ENCODE measurements at places on chromosomes 2 and 18.

GRCh38 chr2:136185981-136186776, 68.2 kb upstream of the CXCR4 start:
- no peak for DNase-seq

GRCh38 chr18:59878644-59879043, 21.2 kb upstream of the PMAIP1 start:
- DNase-seq: no peak

DNA sequence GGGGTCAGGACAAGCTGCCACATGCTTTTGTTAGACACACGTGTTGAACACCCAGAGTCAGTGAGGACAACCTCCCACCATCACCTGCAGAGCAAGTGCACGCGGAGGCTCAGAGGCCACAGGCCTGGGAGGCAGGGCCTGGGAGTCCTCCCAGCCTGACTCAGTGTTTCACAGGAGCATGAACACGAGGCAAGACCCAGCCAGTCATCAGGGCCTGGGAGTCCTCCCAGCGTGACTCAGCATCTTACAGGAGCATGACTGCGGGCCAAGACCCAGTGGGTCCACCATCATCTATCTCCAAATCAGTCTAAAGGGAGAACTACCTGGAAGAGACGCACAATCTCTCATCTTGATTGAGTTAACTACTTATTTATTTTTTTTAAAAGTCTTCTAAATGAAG, 112.6 kb upstream of the PXDN start:
- DNase-seq: no peak

DNA sequence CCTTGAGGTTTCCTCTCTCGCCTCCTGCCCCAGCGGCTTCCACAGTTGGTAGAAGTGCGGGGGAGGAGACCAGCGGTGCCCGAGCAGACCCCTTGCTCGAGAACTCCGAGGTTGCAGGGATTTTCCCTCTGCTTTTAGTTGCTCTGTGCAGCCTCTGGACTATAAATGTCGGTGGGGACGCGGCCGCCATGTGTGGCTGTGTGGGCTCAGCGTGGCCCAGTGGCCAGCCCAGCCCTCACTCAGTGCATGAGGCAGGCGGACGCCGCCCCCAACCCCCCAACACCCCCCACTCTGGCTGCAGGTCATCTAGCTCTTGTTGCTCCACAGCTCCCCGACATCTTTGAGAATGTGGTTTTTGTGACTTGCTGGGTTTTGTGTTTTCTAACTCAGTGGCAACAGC, 15.3 kb upstream of the D2HGDH start:
- no peak for DNase-seq

DNA sequence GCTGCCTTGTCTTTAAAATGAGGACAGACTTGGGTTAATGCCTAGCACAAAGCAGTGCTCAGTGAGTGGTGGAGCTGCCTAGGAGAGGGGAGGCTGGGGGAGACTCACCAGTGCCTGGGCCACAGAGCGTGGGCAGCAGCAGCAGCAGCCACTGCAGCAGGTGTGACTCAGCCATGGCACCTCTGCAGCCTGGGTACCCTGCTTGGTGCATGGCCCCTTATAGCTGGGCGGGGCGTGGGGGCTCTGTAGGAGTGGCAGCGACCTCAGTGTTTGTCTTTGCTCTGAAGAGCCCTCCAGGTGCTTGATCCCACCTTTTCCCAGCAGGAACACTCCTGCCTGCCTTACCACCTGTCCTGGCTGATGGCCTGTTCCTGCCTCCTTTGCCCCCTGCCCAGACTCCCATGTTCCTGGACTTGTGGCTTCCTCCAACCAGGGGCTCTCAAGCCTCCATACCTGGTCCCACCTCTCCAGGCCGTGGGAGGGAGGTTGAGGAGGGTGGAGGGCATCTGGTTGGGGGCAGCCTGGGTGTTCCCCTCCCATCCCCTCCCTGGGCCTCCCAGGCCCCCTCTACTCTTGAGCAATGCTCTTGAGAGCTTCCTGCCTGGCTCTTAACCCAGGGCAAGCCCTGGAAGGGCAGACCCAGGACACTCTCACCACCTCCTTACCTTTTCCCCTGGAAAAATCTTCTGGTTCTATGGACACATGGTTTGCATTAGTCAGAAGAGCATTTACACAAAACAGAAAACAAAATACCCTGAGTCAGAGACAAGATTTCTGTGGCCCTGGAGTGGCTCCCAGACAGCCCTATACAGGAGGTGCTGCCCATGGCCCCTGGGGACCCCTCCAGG, at the start of gene SFTPB:
Gene SFTPB, minus strand, starts transcription at position 191 of the 848 bp plus-strand sequence. Its CDS starts 16 bp downstream, at position 175.
- DNase-seq: no peak

DNA sequence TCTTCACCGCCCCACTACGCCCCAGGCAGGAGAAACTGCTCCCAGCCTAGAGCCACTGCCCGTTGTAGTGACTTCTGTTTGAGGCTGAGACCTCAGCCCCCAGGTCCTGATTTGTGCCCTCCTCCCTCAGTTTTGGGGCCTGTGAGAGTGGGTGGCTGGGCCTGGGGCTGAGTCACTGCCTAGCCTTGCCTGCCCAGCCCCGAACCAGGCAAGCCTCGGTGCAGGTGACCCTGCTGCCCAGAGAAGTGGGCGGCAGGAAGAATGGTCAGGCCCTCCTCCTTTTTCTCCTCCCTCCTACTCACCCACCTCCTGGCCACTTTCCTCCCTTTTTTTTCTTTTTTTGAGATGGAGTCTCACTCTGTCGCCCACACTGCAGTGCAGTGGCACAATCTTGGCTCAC, 66.6 kb downstream of the ZFP36L2 start:
- DNase-seq: no peak

- no peak for DNase-seq
These were observed 43.4 kb downstream of the COLEC12 start for GRCh38 chr18:457140-457519.

- no peak for DNase-seq
These were observed 83.5 kb upstream of the SKOR2 start for GRCh38 chr18:47334966-47335365.

DNA sequence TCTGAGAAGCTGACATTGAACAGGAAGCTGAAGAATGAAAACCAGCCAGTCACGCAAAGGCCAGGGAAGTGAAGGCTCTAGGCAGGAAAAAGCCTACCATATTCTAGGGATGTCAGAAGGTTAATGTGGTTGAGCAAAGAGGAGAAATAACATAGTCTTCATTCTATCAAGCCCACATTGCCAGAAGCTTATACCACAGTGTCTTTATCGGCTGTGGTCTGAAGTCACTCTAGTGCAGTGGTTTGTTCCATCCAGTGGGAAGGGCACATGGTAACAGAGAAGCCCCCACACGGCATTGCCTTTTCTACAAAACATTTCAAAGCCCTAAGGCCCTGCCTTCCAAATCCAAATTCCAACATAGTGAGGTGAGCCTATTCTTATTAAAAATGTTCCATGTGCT, 311.3 kb downstream of the TNS1 start:
- no peak for DNase-seq

- no peak for DNase-seq
These were observed 233.8 kb upstream of the PIK3C3 start for GRCh38 chr18:41721103-41721790.

GRCh38 chr2:168851674-168852320, 38.4 kb downstream of the SPC25 start:
- no peak for DNase-seq

DNA sequence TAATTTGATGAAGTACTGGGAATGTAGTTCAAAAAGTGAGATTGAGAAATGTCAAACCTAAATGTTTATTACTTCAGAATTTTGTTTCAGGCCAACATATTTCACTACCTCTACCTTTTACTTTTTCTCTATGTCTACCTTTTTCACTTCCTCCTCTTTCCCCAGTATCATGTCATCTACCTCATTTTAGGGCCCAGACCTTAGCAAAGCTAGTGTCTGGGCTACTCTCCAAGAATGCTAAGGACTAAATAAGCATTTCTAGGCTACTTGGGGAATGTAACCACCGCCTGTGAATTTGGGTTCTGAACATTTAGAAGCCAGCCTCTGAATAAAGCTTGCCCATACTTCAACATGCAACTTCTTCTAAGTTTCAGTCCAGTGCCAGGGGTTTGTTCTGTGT, 330.4 kb downstream of the SLC4A3 start:
- no peak for DNase-seq

DNA sequence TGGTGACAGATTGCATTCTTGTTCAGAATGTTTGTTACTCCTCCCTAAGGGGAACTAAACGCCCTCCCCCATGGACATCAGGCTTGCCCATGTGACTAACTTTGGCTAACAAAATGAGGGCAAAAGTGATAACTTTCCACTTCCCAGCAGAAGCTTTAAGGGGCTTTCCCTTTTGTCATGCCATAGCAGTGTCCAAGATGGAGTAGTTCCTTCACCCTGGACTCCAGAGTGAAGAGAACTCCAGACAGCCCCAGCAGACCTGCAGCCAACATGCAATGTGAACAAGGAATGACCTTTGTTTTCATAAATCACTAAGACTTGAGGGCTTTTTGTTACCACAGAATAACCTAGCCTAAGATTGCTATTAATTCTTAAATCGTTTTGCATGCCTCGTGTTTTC, 163.5 kb downstream of the ZEB2 start:
- DNase-seq: no peak

- no peak for DNase-seq
These were observed 21.2 kb upstream of the HNMT start for GRCh38 chr2:137942833-137943677.

- DNase-seq: no peak
These were observed 86.9 kb upstream of the SALL3 start for GRCh38 chr18:78892721-78893120.

GRCh38 chr18:8627107-8627472, 17.9 kb downstream of the RAB12 start:
- DNase-seq: no peak

DNA sequence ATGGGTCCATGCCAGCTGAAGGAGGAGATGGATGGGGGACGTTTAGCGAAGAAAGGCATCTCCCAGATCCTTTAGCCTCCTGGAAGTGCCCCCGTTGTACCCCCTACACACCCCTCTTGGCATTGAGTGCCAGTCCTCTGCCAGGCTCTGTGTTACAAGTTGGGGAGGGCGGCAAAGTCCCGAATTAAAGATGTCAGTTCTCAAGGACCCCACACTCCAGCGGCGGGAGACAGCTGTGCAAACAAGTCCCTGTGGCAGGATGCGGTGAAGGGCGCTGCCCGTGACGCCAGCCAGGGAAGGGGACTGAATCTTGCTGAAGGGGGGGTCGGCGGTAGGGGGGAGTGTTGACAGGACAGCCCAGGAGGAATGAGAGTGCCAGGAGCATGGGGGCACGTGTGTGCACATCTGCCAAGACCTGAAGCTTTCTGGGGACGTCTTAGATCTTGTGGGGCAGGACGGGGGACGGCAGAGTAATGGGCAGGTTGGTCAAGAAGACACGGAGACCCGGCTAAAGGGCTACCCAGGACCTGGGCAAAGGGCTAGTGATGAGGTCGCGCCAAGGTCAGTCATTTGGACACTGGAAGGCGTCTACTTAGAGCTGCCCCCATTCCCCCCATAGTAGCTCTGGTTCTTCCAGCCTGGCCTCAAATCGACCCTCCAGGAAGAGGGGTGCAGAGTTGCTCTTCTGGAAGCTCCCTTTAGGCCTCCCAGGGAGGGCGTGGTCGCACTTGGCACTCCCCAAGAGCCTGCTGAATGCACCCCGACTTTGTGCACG, 2.8 kb upstream of the CTDSP1 start:
- no peak for DNase-seq

DNA sequence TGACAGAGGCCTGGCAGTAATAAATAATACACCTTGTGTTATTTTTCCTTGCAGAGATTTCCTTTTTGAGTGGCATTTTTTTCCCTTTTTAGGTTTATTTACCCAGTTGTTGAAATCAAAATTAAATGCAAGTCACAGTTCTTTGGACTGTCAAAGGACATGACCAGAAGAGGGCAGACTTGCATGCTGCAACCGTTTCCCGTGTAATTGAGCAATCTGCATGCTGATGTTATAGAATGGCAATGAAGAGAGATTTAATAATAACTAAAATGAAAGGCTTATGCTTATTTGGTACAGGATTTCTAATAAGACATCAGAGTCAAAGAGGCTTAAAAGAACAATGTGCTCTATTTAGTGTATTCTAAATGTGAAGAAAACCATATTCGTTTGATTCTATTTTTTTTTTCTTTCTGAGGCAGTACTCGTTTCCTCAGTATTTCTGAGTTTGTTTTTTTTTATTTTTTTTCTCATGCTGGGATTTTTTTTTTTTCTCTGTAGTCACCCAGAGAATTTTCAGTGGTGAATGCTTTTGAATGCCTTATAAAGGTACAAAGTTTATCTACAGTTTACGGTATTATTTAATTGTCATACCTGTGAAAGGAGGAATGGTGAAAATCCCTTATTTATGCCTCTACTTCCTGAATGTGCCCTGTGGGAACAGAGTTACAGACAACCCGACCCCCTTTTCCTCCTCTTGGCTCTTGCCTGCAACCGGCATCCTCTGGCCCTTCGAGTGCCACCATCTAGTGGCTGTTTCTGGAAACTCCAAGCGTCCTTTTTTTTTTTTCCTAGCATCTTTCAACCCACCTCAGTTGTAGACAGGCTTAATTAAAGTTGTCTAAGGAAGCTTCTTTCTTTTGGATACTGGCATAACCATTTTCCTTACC, 368.5 kb downstream of the LRRTM1 start:
- no peak for DNase-seq

GRCh38 chr2:237218756-237219155, 133.1 kb downstream of the COPS8 start:
- no peak for DNase-seq

- DNase-seq: no peak
These were observed 63.0 kb upstream of the SPRED2 start for GRCh38 chr2:65495251-65495877.

DNA sequence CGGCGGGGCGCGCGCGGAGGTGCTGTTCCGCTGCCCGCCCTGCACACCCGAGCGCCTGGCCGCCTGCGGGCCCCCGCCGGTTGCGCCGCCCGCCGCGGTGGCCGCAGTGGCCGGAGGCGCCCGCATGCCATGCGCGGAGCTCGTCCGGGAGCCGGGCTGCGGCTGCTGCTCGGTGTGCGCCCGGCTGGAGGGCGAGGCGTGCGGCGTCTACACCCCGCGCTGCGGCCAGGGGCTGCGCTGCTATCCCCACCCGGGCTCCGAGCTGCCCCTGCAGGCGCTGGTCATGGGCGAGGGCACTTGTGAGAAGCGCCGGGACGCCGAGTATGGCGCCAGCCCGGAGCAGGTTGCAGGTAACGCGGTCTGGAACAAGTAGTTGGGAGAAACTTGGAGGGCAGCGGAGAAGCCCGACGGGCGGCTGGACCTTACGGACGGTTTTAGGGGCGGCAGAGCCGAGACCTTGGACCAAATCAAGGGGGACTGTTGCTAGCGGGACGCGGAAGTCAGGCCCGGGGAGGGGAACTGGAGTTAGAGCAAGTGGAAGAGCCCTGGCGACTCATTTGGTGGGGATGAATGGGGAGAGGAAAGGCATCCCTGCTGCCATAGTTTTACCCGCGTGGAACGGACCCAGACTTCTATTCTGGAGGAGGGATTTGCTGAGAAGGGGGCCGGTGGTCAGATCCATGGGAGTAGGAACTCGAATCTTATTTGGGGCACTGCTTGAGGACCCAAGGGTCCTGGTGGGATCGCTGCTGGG, 573 bp downstream of the IGFBP2 start:
- DNase-seq: no peak

GRCh38 chr2:119647440-119648169, 31.4 kb upstream of the TMEM177 start:
- DNase-seq: no peak

DNA sequence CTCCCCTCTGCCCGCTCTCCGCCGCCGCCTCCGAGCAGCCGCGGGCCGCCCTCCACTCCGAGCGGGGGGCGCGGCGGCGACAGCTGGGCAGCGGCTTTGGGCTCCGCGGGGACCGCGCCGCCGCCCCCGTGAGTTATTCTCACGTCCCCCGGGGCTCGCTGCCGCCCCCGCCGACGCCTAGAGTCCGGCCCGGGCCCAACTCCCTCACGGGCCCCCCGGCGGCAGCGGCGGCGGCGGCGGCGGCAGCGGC, 645 bp downstream of the MIB1 start:
- no peak for DNase-seq

- no peak for DNase-seq
These were observed 114.6 kb upstream of the TEX51 start for GRCh38 chr2:126784045-126784444.
